ENCODE measurements at places on chromosomes 3 and 15.
A peak's percentile ranks its signal among the peaks of the same experiment; 100 is the strongest.

DNA sequence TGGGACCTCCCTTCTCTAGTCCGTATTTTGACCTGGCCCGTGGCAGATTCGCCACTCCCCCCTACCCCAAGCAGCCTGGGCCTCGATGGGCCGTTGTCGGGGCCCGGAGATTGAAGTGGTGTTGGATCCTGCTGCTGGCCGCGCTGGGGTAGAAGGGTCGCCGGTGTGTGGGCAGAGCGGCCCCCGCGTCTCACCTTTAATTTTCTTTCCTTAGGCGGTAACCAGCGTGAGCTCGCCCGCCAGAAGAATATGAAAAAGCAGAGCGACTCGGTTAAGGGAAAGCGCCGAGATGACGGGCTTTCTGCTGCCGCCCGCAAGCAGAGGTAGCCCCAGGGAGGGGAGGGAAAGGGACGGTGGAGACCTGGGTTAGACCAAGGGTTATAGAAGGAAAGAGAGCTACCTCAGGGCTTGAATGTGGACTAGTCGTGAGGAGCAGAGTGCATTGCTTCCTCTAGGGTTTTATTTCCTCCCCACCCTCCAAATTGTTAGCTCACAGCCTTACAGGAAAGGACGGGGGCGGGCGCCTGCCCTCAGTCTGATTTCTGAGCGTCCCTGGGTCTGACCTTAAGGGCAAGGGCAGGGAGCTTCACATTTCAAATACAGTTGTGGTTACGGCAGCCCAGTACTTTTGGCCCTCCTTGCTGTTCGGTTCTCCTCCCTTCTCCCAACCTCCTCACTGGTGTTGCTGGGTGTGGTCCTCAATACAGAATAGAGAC is 799 bp downstream of the SERF2 start:
- peak; percentile 20 for DNase-seq

DNA sequence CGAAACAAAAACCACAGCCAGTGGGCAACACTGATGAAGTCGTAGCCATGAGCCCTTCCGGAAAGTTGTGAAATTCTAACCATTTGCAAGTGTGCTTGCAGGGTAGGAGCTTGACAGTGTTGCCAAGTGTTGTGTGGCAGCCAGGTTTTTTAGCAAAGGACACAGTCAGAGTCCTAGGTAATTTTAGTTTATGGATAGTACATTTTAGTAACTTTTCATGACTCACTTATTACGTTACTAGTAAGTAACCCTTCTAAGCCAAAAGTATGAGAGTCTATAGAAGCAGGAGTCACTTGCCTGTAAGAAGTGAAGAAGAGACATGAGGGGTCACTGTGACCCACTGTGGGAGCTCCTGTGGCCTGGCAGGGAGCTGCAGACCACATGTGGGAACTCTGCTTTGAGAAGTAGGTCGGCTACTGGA is 54.8 kb upstream of the ADPGK start:
- DNase-seq: no peak

- peak; percentile 81 for DNase-seq
Measured at GRCh38 chr3:11720304-11720898, 76.7 kb upstream of the VGLL4 start.

GRCh38 chr15:67171471-67171870 is 83.0 kb downstream of the AAGAB start:
- no peak for DNase-seq

- peak; percentile 29 for DNase-seq
Measured at GRCh38 chr3:148211725-148212124, 486.0 kb upstream of the AGTR1 start.

- peak; percentile 70 for DNase-seq
Measured at GRCh38 chr3:129461022-129461421, 21.0 kb downstream of the IFT122 start.

GRCh38 chr3:12472796-12473195 is 11.5 kb upstream of the TSEN2 start:
- no peak for DNase-seq

DNA sequence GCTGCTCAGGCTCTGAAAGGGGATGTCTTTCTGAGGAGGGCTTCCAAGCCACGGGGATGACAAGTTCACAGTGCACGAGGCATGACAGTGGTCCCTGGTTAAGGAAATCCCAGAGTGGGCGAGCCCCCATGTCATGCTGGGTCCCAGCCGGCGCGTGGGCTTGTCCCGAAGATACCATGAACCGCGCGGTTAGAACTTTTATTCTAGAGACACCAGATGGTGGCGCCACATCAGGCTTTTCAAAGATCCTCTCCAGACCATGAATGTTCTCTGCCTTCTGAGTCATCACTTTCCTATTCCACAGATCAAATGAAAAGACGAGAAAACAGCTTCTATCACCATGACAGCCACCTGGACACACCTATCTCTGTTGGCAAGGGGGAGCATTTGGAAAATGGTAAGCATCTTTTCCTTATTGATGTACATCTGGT is 227.8 kb upstream of the LYSMD4 start:
- DNase-seq: peak; percentile 56

- DNase-seq: peak; percentile 2
Measured at GRCh38 chr3:138284957-138285477, 44.6 kb downstream of the NME9 start.

DNA sequence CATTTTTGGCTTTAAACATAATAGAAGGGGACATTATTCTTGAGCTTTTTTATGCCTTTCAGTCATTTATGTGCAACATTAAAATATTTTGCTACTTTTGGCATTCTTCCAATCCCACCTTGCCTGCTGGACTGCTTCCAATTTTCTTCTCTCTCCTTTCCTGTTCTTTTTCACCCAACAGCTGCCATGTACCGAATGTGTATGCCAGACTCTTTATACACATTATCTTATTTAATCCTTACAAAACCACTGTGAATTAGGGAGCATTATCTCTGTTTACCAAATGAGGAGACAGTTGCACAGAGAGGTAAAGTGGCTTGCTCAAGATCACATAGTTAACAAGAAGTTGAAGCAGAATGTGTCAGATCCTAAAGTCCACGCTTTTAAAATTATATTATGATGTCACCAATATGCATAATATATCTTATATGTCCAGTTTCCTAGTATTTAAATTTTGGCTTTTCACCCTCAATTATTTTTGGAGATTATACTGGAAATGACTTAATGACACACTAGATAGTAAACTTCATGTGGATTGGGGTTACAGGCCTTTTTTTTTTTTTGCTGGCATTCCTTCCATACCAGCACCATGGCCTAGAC is 231.5 kb downstream of the THRB start:
- DNase-seq: no peak

GRCh38 chr3:72042397-72043203 is 257.7 kb upstream of the PROK2 start:
- no peak for DNase-seq

- no peak for DNase-seq
Measured at GRCh38 chr3:13466781-13467180, 13.3 kb upstream of the HDAC11 start.

DNA sequence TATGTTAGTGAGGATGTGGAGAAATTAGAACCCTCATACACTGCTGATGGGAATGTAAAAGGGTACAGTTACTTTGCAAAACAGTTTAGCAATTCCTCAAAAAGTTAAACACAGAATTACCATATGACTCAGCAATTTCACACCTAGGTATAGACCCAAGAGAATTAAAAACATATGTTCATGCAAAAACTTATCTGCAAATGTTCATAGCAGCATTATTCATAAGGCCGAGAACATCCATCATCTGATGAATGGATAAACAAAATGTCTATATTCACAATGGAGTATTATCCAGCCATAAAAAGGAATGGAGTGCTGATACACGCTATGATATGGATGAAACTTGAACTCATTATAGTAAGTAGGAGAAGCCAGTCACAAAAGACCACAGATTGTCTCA is 10.3 kb downstream of the SEC13 start:
- DNase-seq: no peak

GRCh38 chr3:150898046-150898754 is 7.0 kb downstream of the MINDY4B start:
- no peak for DNase-seq

DNA sequence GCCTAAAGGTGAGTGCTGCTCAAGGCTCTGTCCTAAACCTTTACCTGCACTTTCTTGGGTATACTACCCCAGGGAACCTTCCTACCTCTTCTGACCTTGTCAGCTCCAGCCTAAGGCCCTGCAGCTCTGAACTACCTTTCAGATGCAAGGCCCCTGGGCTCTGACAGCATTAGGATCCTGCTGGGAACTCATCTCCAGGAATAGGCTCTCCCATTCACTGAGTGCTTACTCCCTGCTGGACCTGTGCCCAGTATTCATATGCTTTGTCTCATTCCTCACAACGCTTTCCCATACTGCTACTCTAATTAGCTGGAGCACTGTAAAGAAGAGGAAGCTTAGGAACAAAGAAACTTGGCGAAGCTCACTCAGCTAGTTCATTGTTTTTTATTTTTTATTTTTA is 53.8 kb upstream of the RAB6B start:
- no peak for DNase-seq

DNA sequence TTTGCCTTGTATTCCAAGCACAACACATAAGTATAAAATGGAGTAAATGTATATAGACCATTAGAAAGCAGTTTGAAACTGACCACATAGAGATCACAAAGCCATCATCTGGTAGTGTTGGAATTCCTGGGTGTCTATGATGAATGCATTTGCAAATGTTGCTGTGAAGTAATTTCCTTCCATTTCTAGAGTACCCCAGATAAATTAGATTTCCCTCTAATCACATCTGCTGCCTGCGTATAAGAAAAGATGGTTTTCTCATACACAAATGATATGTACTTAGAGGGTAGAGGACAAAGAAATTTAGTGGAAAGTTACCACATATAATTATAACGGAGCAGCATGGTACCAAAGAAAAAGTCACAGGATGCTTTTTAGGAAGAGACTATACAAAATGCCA is 1117.8 kb downstream of the IGSF11 start:
- DNase-seq: no peak

- DNase-seq: no peak
Measured at GRCh38 chr3:179091113-179091512, 19.5 kb upstream of the ZMAT3 start.

DNA sequence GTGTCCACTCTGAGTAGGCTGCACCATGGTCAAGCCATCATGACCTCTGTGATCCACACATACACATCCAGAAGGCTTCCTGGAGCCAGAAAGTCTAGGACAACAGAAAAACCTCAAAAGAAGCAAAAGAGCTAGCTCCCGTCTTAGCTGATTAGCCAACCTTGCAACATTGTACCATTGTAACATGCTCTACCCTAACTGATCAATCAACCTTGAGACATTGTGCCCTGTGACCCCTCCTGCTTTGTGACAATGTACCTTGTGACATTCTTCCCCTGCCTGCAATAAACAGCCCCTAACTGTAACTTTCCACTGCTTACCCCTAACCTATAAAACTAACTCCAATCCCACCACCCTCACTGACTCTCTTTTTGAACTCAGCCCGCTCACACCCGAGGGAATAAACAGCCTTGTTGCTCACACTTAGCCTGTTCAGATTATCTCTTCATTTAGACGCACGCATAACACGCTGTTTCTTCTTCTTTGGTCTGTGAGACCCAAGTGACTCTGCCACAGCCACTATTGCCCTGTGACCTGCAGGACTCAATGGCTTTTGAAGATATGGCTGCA is 1104.6 kb downstream of the OTOL1 start:
- no peak for DNase-seq

GRCh38 chr15:92107510-92107909 is 254.0 kb downstream of the SLCO3A1 start:
- DNase-seq: no peak

- no peak for DNase-seq
Measured at GRCh38 chr3:56456117-56456516, 12.2 kb downstream of the ERC2 start.

DNA sequence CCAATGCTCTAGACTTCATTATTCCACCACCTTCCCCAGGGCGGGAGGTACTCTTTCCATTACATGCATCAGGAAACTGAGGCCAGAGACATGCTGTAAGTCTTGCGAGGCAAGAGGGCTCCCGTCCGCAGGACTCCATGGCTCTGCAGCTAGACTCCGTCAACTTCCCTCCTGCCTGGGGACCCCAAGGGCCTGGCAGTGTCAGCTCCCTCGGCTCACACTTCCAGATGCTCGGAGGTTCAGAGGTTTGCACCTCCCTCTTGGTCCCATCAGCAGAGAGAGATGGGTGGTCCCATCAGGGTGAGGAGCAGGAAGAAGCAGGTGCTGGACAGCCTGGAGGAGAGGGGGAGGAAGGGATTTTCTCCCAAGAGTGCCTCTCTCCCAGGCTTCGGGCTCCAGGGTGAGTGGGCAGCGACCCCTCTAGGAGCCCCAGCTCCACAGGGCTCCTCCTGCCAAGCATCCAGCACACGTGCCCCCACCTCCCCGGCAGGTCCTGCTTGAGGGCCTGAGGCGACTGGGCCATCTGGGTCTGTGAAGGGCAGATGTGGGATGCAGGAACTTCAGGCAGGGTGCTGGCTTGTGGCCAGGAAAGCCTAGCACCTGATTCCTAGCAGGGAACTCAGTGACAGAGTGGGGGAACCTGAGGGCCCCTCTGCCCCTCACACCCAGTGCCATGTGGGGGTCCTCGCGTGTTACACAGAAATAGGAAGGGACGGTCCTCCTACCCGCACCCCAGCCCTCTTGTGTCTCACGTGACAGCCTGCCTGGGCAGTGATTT is 9.3 kb downstream of the PAK6 start:
- no peak for DNase-seq

Data from PC-3 (cell line).